ENCODE measurements at places on chromosomes 2 and 18.

- DNase-seq, result no peak
Measured at GRCh38 chr2:128413718-128414341, 95.2 kb upstream of the HS6ST1 start.

DNA sequence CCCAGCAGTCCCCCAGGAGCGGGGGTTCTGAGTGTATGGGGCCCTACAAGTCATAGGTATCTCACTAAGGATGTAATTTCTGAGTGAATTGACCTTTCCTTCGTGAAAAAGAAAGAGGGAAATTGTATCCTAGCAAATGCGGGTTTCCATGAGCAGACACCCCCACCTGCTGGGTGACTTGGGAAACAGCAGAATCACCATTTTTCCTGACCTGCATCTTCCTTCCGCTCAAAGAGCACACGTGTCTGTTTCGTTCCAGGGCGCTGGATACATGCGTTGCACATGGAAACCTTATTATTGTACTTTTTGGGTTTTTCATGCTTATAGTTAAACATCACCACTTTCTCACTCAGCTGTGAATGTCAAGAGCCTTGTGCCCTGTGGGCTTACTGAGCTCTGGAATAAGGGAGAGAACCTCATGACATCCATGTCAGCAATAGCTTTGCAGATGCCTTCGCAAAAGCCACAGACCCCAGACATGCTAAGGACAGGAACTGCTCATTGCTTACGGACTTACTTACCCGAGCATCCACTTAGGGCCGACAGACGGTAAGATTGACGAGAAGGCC, 132.8 kb downstream of the TPO start:
- DNase-seq, result peak; percentile 34

DNA sequence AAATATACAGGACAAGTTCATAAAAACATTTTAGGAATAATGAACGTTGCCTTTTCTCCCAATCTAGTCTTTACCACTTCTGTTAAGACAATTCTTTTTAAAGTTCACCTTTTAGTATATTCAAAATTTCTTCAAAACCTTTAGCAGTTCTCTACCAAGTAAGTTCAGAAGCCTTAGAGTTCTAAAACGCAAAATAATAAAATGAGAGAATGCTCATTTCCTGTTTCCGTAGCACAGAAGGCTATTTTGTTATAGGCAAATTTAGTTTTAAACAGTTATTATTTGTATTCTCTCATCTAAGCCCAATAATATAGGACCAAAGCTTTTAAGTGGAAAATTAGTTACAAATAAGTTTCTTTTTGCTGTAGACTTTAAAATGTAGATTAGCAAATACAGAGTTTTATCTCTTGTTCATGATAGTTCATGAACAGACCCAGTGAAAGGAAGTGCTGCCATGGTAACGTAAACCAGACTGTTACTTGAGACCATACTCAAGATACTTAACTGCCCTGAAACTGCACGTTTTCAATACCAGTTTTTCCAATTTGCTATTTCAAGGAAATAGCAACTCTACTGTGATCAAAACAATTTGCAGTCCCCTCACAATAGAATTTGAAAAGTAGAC, 173.1 kb upstream of the STON1 start:
- peak; percentile 25 for DNase-seq

DNA sequence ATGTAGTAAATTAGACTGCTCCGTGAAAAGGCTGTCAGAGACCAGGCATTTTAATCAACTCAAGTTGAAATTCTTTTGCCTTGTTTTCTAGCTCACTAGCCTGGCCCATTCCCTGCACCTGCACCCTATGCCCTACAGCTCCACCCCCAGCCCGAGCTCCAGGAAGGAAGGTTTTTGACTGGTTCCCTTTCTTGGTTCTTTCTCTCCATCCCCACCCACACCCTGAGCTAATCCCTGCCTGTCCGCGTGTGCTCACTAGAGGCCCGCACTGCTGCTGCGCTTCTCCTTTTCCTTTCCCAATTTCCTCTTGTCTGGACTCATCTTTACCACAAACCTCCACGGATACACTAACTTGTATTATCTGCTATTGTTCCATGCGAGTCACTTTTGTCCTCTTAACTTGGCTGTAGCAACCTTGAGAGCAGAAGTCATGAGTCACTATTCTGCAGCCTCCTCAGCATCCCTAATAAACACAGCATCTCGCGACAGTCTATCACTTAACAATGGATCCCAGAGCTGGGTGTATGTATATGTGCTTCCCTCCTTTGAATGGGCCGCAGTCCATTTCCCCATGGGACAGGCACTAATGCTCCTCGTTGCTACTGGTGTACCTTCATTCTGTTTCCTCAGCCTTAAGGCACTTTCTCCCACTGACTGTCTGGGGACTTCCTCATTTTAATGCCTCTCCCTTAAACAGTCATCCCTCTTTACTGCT, 36.5 kb downstream of the COLEC12 start:
- DNase-seq, result no peak

GRCh38 chr2:23411752-23412431, 26.9 kb downstream of the KLHL29 start:
- DNase-seq, result peak; percentile 82

DNA sequence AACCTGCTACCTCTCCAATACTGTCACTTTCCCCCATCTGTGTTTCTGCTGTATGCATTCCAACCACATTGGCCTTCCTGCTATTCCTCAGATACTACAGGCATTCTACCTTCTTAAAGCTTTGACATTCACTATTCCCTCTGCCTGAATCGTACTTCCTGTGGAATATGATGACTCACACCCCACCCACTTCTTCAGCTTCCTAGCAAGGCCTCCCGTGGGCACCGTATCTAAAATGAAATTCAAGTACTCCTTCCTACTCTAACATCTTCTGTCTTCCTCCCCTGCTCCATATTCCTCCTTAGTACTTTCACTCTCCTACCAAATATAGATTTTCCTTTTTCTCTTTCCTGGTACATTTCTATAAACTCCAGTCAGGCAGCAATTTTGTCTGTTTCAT, 710.4 kb downstream of the RNF144A start:
- DNase-seq, result no peak

DNA sequence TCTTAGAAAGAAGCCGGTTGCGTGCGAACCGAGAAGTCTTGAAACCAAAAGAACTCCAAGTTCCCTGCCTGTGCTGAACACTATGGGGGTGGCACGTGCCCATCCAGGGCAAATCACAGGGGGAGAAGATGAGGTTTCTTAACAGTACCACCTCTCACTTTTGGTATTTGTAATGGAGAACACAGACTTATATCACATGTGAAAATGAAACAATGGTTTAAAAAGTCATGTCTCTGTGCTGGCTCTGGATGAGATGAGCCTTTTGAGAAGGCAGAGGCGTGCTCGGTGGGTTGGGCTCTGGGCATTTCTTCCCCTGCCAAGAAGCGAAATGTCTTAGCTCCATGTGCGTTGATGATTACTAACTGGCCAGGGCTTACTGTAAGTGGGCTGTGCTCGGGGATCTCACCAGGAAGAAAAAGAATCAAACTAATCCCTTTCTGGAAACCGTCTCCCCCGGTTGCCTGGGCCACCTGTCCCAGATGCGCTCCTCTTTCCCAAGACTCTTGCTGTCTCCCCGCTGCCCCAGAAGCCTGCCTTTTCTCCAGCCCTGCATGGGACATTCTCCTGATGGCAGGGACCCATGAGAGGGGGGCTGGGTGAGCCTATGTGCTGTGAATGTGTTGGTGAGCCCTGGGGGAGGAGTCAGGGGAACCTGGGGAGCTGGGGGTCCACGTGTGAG, 252.9 kb downstream of the PRKCE start:
- DNase-seq, result no peak

DNA sequence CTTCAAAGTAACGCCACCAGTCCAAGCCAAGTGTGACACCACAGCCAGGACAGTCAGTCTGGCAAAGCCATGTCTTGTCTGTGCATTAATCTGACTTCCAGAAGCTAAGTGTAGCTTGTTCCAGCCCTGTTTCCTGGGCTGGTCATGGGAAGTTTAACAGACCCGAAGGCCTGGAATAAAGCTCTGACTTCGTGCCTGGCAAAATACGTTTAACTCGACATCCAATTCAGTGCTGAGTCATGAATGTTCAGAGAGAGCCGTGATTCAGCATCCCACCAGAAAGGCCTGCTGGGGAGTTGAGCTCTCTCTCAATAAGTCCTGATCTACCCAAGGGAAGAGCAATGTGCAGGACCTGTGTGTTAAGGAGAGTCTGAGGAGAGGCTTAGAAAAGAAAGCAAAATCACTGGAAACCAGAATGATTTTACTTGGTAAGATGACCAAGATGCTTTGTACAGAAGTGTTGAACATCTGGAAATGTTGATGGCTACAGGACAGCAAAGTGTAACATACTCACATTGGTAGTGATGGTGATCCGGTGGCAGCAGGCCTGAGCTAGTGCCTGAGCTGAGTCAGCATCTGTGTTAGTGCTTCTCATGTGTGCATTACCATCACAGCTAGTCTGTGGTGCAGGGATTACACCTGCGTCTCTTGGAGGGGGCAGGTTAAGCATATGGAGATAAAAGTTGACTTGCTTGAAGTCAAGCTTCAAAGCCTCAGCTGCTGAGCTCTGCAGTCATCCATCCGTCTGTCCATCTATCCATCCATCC, 743.7 kb upstream of the HS6ST1 start:
- no peak for DNase-seq

- no peak for DNase-seq
Measured at GRCh38 chr2:238682536-238682935, 165.3 kb upstream of the TWIST2 start.

GRCh38 chr2:20917719-20918572, 95.0 kb upstream of the LDAH start:
- no peak for DNase-seq

DNA sequence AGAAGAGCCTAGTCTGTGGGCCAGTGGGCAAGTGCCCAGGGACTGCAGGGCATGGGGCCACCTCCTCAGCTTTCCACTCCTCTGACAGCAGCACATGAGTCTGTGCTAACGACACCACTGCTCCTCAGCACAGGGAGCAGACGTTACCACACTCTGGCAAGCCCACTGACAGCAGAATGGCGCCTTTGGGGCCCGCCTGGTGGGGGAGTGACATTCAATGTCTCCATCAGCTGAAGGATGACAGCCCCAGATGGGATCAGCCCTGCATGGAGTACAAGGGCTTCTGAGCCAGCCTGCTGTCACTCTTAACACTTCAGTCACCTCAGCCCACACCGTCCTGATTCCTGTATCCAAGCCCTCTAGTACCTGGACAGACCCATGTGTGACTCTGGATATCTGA, 149.4 kb upstream of the SMAD2 start:
- no peak for DNase-seq

DNA sequence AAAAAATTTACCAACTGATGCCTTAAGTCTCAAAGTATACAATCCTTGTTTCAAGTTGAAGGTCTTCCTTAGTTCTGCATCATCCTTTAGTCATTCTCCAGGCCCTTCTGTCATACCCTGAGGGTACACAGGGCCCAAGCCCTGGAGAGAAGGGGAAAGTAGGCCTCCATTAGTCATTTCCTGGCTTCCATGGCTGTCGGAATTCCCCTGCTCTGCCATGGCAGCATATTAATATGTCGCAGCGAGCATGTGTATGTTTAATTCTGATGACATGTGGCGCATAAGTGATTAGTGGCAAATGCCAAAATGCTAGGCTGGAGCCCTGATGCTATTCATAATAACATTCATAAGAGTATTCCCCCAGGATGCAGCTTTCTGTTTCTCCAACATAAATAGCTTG, 22.1 kb downstream of the GPR39 start:
- peak; percentile 57 for DNase-seq

GRCh38 chr2:239725551-239725890, 299.6 kb downstream of the NDUFA10 start:
- no peak for DNase-seq

DNA sequence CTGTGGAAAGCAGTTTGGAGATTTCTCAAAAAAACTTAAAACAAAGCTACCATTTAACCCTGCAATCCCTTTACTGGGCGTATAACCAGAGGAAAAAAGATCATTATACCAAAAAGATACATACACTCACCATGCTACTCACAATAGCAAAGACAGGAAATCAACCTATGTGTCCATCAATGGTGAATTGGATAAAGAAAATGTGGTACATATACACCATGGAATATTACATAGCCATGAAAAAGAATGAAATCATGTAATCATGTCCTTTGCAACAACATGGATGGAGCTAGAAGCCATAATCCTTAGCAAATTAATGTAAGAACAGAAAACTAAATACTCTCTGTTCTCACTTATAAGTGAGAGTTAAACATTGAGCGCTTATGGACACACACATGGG, 18.6 kb downstream of the ABCA12 start:
- DNase-seq, result no peak

DNA sequence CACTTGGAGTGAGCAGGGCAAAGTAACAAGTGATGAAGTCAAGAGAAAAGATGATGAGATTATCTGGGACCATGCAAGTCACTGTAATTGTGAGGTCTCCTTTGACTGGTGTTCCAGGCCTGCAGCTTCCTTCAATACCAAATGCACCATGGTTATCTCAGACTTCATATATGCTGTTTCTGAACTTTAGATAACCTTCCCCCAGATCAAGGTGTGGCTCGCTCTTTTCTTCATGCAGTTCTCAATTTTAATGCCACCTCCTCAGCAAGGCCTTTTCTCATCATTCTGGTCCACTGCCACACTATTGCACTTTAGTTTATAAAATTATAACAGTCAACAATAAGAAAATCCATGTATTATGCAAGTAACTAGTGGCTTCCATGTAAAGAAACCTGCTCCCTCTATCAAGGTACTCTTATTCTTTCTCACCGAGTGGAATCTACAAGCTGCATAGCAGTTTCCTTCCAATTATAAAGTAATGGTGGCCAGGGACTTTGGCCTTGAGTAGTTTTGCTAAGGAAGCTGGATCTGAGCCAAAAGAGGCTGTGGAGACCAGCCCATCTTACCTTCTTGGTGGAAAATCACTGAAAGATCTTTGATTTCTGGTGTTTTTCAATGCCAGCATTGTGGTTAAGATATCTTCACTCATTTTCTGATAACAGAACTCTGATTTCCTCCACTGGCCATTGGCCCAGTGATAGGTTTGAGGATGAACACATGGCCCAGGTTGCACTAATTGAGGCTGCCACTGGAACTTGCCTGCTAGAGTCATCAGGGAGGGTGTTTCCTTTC, 113.6 kb downstream of the KCNE4 start:
- no peak for DNase-seq

DNA sequence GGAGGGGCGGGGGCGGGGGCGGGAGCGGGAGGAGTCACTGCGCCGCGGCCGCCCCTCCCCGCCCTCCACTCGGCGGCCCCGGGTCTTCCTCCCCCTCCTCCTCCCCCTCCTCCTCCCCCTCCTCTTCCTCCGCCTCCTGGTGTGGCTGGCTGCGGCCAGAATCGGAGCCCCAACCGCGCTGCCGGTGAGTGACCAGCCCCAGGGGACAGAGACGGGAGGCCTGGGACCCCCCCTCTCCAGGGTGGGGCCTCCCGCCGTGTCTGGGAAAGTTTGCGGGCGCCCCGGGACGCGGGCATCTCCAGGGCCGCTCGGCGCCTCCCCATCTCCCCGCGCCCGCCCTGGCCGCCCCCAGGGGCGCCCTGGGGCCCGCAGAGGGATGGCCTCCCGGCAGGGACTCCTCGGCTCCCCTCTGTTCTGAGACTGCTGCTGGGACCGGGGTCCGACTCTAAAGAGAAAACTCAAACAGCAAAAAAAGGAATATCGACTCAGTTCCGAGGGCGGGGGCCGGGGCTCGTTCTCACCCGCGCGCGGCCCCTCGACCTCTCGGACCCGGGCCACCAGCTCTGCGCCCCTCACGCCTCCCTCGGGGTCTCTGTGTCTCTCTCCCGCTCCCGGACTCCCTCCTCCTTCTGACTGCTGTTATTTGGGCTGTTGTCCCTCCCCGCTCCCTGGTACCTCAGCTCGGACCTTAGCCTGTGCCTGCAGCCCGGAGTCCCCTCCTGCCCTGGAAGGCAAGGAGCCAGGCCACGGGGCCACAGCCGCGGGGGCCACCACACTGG, at the start of gene STON1:
Gene STON1, plus strand, starts transcription at position 122 of the 779 bp plus-strand sequence. CDS start 50,480 bp downstream, outside the sequence.
- DNase-seq, result no peak
